ENCODE measurements at places on chromosomes 16 and 17. TPM values are rescaled to one million over a fixed set of nuclear protein-coding genes. Genes with fewer than 3 reads are reported as not detected.

Gene CCDC78
- 1.3 TPM for polyA plus RNA-seq

Gene C17orf113
- 1.1 TPM for polyA plus RNA-seq

Gene ADAM11
- polyA plus RNA-seq, result 0.24 TPM

Gene GABARAP
- polyA plus RNA-seq, result 1,483 TPM

Gene TBX6
- 0.62 TPM for polyA plus RNA-seq

Gene TSPAN10
- polyA plus RNA-seq, result 1.9 TPM

Gene CFAP97D1
- not detected for polyA plus RNA-seq

Gene CDRT15
- polyA plus RNA-seq, result not detected

Gene RGS11
- 2.5 TPM for polyA plus RNA-seq

Gene SLC6A4
- 1.1 TPM for polyA plus RNA-seq

Gene FA2H
- 10.3 TPM for polyA plus RNA-seq

Gene TLCD3B
- not detected for polyA plus RNA-seq

Gene SLC52A1
- polyA plus RNA-seq, result 0.90 TPM

Gene LPO
- polyA plus RNA-seq, result not detected
